Articular chondrocyte of knee joint (primary cell): ENCODE measurements at places on chromosomes 1 and 21. TPM values are rescaled to one million over a fixed set of nuclear protein-coding genes. Genes with fewer than 3 reads are reported as not detected.

ATP1A4 gene
- total RNA-seq: not detected in 2 replicates

HPCAL4 gene
- not detected in 2 replicates for total RNA-seq

NPHP4 gene
- 6.1 and 7.1 TPM in 2 replicates for total RNA-seq

TNFRSF8 gene
- total RNA-seq: 0.13 and 0.22 TPM in 2 replicates

FMO3 gene
- total RNA-seq: 0.13 and 0.86 TPM in 2 replicates

PYHIN1 gene
- total RNA-seq: not detected in 2 replicates

EFNA1 gene
- 1.9 and 5.2 TPM in 2 replicates for total RNA-seq

SERTAD4 gene
- total RNA-seq: 0.11 TPM in 1 of 2 replicates, not detected in the other

CD164L2 gene
- not detected in 2 replicates for total RNA-seq

SOAT1 gene
- total RNA-seq: 52.9 and 61.0 TPM in 2 replicates

DIO1 gene
- not detected in 2 replicates for total RNA-seq

CELSR2 gene
- 0.32 and 0.52 TPM in 2 replicates for total RNA-seq

IL23R gene
- total RNA-seq: not detected in 2 replicates

SLFNL1 gene
- total RNA-seq: 0.43 and 0.65 TPM in 2 replicates

EPS8L3 gene
- total RNA-seq: not detected in 2 replicates

TMPRSS15 gene
- not detected in 2 replicates for total RNA-seq

PTPRC gene
- total RNA-seq: under 0.01 TPM in 1 of 2 replicates, not detected in the other

AMY2A gene
- not detected in 2 replicates for total RNA-seq

LSM10 gene
- 4.8 and 7.7 TPM in 2 replicates for total RNA-seq
